ENCODE measurements at places on chromosomes 2 and 18. TPM values are rescaled to one million over a fixed set of nuclear protein-coding genes. Genes with fewer than 3 reads are reported as not detected.

The DSG4 gene
- total RNA-seq, result not detected

The LIMS4 gene
- 5.9 TPM for total RNA-seq

The SPC25 gene
- 0.18 TPM for total RNA-seq

The DYNC1I2 gene
- total RNA-seq, result 44.8 TPM

The RPIA gene
- total RNA-seq, result 18.9 TPM

The ASB18 gene
- 9.3 TPM for total RNA-seq

The ATF2 gene
- total RNA-seq, result 18.7 TPM

The ACTR3 gene
- total RNA-seq, result 88.4 TPM

The LOXHD1 gene
- total RNA-seq, result 0.34 TPM

The TMEM178A gene
- 0.46 TPM for total RNA-seq

The MRPS9 gene
- 41.3 TPM for total RNA-seq

The GAREM2 gene
- 1.2 TPM for total RNA-seq

The CXCR1 gene
- 0.69 TPM for total RNA-seq

The TEX44 gene
- total RNA-seq, result not detected

The TFCP2L1 gene
- 1.8 TPM for total RNA-seq

The SLC4A5 gene
- total RNA-seq, result 2.7 TPM

The B4GALT6 gene
- 8.5 TPM for total RNA-seq

The ANKRD62 gene
- not detected for total RNA-seq

The MOGAT1 gene
- total RNA-seq, result not detected

The IL36RN gene
- not detected for total RNA-seq

The SERPINB10 gene
- not detected for total RNA-seq

The DNAH6 gene
- not detected for total RNA-seq

The MOCOS gene
- total RNA-seq, result 2.9 TPM

The IL1RL2 gene
- total RNA-seq, result 0.40 TPM

The MYCN gene
- total RNA-seq, result 0.36 TPM

The STON1 gene
- 1.8 TPM for total RNA-seq

The C2orf15 gene
- not detected for total RNA-seq

The KCNK3 gene
- total RNA-seq, result 0.15 TPM

The IL1RL1 gene
- total RNA-seq, result 0.43 TPM

The SLC14A1 gene
- total RNA-seq, result 1.5 TPM

The ALPI gene
- not detected for total RNA-seq

The DCDC2C gene
- not detected for total RNA-seq

The CAPN10 gene
- 8.1 TPM for total RNA-seq

The ST8SIA5 gene
- total RNA-seq, result 9.9 TPM

The IDH1 gene
- 9.7 TPM for total RNA-seq

The RAB27B gene
- total RNA-seq, result 0.06 TPM

Measured in psoas muscle (tissue), 8 donors.